ENCODE measurements at places on chromosomes 7 and 10.

DNA sequence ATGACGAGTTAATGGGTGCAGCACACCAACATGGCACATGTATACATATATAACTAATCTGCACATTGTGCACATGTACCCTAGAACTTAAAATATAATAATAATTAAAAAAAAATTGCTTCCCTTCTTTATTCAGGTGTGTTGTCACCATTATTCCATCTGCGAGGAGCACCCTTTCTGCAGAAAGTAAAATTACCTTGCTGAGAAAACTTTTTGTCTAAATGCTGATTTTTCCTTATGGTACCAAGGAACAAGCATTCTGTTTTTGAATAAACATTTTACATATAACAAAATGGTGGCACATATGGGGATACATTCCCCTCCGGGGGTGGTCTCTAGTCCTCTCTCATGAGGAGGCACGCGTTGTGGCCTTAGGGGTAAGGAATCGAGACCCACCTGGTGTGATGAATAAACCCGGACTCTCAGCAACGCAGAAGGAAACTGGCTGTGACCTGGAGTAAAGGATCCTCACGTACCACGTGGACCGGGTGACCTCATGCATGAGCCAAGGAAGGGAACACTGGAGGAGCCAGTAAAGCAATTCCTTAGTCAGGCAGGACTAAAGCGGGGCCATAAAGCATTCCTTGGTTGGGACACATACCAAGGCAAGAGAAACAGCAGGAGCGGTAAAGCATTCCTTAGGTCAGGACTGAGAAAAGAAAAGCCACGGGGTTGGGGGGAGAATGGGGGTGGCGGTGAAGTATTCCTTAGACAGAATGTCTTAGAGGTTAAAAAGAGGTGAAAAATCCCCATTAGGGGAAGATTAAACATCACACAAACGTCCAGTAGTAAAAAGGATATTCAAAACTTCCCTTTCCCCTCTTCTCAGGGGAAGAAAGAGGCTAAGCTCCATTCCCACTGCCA, 20.8 kb upstream of the OPTN start:
- DNase-seq, result no peak

DNA sequence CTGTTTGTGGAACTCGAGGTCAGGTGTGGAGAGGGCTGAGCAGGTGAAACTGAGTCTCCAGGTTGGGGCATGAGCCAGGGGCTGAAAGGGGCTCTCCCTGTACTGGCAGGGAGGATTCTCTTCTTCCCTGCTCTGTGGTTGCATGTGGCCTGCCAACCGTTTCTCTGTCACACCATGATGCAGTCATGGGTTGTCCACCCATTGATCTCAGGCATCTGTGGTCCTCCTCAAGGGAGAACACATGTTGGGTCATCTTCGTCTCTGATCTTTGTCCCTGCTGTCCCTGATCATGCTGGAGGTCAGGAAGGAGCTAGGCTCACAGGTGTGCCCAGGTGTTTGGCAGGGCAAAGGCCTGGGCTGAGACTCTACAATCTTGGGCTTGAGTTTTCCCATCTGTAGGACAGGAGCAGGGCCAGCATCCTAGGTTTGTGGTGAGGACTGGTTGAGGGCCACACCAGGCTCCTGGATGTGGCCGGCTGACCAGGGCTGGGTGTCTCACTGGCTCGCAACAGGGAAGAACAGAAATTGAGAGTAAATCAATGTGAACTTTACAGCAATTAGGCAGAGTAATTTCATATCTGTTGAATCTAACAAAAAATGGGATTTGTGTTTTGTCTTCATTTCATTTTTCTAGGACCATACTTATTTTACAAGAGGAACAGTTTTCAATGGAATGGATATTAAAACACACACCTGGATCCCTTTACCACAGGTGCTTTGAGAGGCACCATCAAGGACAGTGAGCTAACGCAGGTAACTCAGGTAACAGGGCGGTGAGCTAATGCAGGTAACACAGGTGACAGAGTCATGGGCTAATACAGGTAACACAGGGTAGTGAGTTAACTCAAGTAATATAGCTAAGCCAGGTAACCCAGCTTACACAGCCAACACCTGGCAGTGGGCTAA, 58.5 kb upstream of the IGFBP3 start:
- no peak for DNase-seq

DNA sequence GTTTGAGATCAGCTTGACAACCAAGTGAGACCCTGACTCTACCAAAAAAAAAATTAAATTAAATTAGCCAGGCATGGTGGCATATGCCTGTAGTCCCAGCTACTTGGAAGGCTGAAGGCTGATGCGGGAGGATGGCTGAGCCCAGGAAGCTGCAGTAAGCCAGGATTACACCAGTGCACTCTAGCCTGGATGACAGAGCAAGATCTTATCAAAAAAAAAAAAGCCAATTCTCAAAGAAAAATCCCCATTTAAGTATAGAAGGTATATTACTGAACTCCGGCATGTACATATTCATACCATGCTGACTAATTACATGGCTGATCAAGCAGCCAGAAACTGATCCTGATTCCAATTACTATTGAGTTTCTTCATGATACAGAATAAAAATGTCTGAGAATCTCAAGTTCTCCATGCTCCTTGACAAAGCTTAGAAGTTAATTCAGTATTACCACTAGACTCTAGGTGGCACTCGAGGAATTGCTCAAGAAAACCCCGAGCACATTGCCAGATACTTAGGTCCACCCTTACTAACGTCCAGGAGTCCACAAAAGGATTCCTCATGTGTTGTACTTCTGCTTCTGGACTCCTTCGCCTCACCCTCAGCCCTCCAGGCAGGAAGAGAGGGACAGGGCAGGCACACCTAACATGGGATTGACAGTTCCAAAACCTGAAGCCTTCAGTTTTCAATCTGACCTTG, 148.9 kb downstream of the PARD3 start:
- no peak for DNase-seq

DNA sequence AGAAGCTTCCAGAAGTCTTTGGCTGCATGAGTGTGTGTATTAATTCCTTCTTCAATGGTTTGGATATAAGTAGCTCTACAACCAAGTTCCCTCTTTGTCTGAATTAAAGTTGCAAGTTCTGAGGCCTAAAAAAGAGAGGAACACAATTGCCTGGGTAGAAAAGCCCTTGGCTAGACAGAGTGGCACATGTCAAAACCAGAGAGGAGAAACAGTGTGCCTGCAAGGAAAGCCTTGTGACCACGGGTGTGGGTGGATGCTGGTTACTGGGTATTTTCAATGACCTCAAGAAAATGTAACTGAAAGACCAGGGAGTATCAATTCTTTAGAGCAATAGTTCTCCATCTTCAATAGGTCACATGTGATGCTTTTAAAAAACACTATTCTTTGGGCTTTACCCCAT, 148.3 kb downstream of the SVIL start:
- no peak for DNase-seq

DNA sequence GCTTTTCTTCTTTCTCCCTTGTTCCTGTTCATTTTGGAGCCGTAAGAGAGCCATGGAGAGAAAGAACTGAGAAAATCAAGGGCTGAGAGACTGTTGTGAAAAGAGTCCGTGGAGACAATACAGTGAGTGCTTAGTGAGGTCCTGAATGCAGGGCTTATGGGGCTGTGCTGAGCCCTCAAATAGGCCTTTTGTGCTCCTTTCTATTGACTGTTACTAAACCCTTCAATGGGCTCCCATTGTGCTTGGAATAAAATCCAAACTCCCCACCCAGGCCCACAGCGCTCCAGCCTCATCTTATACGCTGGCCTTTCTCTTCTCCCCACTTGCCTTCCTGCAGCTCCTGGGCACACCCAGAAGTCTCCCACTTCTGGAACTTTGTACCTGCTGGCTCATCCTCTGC, 243.1 kb upstream of the HABP2 start:
- DNase-seq, result no peak

- no peak for DNase-seq
These were observed 39.9 kb upstream of the EBF3 start for GRCh38 chr10:130003787-130004613.

- no peak for DNase-seq
These were observed 68.7 kb upstream of the KLF6 start for GRCh38 chr10:3853547-3854303.

GRCh38 chr7:17934094-17934493, 6.2 kb downstream of the SNX13 start:
- no peak for DNase-seq

DNA sequence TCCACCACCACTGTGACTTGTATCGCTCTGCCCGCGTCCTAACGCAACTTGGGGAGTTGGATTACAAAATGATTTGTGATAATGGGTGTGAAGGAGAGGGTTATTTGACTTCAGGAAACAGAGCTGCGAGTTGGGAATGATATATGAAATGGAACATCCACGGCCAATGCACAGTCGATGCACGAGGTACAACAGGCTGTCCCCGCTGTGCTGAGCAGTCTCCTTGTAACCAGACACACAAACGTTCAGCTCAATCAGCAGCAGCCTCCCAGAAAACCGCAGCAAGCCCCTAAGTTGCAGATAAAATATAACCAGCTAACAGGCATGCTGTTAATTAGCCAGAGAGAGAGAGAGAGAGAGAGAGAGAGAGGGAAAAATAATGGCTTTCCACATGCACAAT, 332.7 kb upstream of the MGMT start:
- DNase-seq, result no peak

DNA sequence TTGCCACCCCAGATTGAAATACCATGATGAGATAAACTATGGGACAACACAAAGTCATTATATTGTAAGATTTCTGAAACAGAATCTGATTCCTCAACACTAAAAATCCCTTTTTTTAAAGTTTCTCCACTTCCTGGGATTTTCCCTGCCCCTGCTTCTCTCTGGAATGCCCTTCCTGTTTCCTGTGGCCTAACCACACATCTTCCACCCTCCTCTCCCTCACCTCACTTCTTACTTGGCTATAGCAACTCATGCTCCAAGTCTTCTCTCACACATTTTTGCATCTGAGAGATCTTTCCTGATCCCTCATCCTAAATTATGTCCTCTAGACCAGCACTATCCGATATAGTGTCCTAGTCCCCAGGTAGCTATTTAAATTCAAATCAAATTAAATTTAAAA, 4.1 kb upstream of the RELN start:
- DNase-seq, result no peak

- no peak for DNase-seq
These were observed 52.4 kb downstream of the CASD1 start for GRCh38 chr7:94561841-94562514.

DNA sequence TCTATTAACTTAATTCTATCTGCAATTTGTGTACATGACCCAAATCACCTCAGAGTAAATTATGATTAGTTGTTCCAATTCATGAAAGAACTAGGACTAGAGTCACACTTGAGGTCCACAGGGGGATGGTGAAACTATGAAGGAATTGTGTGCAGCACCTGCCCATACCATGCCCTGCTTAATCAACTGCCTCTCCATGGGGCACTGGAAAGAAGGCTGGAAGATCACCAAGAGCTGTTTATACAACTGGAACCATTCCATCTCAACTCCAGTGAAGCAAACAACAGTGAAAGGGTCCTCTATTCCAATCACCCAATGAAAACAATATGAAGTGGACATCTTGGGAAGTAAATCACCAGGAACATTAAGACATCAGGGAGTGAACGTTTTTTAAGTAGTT, 98.7 kb upstream of the SEMA3D start:
- no peak for DNase-seq

DNA sequence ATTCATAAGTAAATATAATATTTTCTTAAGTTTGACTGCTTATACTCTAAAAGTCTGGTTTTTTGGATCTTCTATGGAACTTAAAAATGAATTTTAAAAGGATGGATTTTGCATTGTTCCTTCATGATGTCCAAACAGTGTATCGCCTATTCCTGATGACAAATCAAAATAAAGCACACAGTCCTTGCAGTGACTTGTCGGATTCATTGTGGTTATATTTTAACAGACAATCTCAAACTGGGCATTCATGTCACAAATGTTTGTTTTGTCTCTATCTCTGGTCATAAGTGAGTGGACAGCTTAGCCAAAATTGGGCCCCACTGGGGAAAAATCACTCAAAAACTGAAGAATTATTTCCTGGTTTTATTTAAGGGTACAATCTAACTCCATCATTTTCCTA, 74.8 kb downstream of the LMBR1 start:
- no peak for DNase-seq

GRCh38 chr7:127256041-127256725, 3.4 kb upstream of the GRM8 start:
- DNase-seq, result no peak

GRCh38 chr10:74381291-74381853, 230.4 kb downstream of the ADK start:
- DNase-seq, result no peak

DNA sequence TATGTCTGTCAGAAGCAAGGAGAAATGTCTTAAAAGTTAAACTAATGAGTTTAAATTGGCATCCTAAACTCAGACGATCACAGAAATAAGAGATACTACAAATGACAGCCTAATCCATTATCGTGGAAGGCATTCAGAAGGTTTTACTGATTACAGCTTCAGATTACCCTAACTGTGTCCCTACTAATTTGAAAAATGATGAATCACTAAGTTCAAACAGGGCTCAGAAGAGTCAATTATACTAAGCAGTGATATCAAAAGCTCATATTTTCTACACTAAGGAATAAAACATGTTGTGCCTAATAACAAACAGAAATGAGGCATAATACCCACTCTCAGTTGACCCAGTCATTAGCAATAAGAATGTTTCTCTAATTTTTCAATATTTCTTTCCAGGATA, 152.0 kb upstream of the NRBF2 start:
- DNase-seq, result no peak

DNA sequence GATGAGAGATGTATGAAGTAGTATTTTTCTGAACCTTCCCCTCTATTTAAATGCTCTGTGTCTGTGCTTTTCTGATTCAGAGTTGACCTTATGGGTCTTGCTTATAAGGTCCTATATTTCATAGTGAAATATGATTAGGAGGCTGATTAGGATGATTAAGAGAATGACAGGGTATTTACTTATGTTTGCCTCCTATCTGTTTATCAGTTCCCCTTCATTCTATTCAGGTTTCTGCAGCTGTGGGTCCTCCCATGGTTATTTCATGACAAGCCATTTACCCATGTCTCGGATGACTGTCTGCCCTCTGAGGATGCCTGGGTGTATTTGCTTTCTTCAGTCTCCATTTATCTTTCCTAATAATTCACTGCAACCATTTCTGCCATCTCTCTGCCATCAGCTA, 16.9 kb downstream of the RPA3 start:
- no peak for DNase-seq

GRCh38 chr10:69329721-69330178, 51.5 kb downstream of the HK1 start:
- DNase-seq, result no peak

DNA sequence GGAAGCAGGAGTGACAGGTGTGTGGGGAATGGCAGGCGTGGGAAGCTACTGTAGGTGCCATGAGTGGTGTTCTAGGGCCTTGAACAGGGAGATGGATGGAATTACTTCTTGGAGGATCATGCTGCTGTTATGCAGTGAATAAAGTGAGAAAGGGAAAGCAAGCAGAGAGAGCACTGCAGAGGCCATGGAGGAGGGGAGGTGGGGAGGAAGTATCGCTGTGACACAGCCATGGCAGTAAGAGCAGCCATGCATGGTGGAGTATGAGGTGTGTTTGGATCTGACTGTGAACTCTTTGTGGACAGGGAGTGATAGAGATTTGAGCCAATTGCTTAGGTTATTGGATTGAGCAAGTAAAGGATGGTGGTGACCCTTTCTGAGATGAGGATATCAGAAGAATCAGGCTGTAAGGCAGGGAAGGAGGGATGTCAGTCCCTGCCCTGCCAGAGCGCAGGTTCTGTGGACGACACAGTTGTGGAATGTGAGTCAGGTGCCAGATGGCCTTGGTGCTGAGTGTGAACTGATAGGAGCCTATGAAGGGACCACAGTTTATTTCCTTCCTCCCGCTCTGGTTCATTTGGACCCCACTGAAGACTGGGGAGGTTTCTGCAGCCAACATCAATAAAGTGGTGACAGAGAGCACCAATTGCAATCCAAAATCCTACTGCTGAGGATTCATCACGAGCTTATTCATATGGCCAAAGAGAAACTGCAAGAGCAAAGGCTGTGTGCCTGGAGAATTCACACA, 105.5 kb upstream of the TMEM72 start:
- no peak for DNase-seq

Data from T-helper 2 cell (primary cell).